ENCODE measurements at places on chromosomes 6 and 20.

- DNase-seq, result peak; percentile 63
- peak overlapping the region; percentile 55 for H3K27ac ChIP-seq
- H3K4me3 ChIP-seq, result peak overlapping the region; percentile 26
- H3K4me1 ChIP-seq, result 0 out of 2 replicates have a peak, but pooled peaks cover 4% of the 10 kb centered on the region
- H3K27me3 ChIP-seq, result no peaks in the 10 kb centered on the region
These were observed 74.7 kb downstream of the PTCHD4 start for GRCh38 chr6:48036316-48036715.

GRCh38 chr6:138229072-138229471, 10.8 kb upstream of the PBOV1 start:
- H3K4me3 ChIP-seq, result no peak overlapping the region
- H3K27ac ChIP-seq, result no peak overlapping the region
- peaks cover 4% of the 10 kb centered on the region for H3K27me3 ChIP-seq
- no peaks in the 10 kb centered on the region for H3K36me3 ChIP-seq
- no peaks in the 10 kb centered on the region for H3K4me1 ChIP-seq

GRCh38 chr6:159894991-159895390, 4.2 kb downstream of the MAS1 start:
- no peak overlapping the region for H3K4me3 ChIP-seq
- DNase-seq, result no peak
- H3K27me3 ChIP-seq, result peaks cover 53% of the 10 kb centered on the region
- no peaks in the 10 kb centered on the region for H3K36me3 ChIP-seq
- 0 out of 2 replicates have a peak, but pooled peaks cover 3% of the 10 kb centered on the region for H3K4me1 ChIP-seq

DNA sequence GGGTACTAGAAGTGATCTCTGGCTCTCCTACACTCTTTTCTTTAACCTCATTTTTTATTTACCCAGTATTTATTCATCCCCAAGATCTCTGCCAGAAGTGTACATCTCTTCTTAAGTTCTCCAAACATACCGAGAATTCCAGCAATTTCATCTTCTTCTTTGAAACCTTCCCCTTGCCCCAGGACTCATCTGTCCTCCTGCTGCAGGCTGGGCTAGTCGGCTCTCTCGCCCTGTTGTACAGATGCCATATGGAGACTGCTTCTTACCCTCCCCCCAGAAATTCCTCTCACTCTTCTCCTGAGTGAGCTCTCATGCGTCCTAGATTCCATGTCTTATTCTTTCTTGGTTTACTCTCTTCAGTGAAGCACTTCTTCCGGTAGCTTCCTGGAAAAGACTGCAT, 21.9 kb upstream of the PNRC1 start:
- H3K4me1 ChIP-seq, result no peaks in the 10 kb centered on the region
- no peak overlapping the region for H3K27ac ChIP-seq
- no peak for DNase-seq
- no peaks in the 10 kb centered on the region for H3K36me3 ChIP-seq
- H3K27me3 ChIP-seq, result no peaks in the 10 kb centered on the region
- H3K4me3 ChIP-seq, result no peak overlapping the region

DNA sequence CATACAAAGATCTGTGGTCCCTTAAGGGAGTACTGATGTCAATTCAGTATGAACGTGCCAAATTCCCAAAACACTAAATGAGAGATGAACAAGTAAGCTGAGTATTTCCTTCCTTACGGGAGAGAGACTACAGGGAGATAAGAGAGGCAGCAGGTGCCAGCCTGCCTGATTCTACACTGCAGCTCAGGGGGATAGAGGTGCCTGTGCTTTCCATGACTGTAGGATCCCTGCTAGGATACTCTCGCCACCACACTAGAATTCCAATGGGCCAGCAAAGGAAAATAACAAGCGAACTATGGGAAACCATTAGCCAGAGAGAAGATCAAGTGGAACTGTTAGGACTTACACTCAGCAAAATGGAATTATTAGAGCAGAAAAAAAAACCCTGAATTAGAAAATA, 198.5 kb upstream of the BTBD3 start:
- no peak overlapping the region for H3K4me3 ChIP-seq
- H3K27me3 ChIP-seq, result peaks cover 27% of the 10 kb centered on the region
- no peaks in the 10 kb centered on the region for H3K36me3 ChIP-seq
- H3K4me1 ChIP-seq, result peaks cover 16% of the 10 kb centered on the region
- DNase-seq, result no peak

- no peaks in the 10 kb centered on the region for H3K36me3 ChIP-seq
- no peak for DNase-seq
- no peaks in the 10 kb centered on the region for H3K4me1 ChIP-seq
- H3K27me3 ChIP-seq, result no peaks in the 10 kb centered on the region
- H3K4me3 ChIP-seq, result no peak overlapping the region
These were observed 113.0 kb upstream of the TFAP2D start for GRCh38 chr6:50600280-50600679.

- no peaks in the 10 kb centered on the region for H3K4me1 ChIP-seq
- DNase-seq, result no peak
- no peak overlapping the region for H3K4me3 ChIP-seq
- H3K27ac ChIP-seq, result no peak overlapping the region
- H3K27me3 ChIP-seq, result no peaks in the 10 kb centered on the region
- no peaks in the 10 kb centered on the region for H3K36me3 ChIP-seq
These were observed 109.0 kb downstream of the PRKN start for GRCh38 chr6:162618448-162619002.

GRCh38 chr6:149202952-149203351, 114.6 kb upstream of the TAB2 start:
- H3K27me3 ChIP-seq, result 0 out of 2 replicates have a peak, but pooled peaks cover 8% of the 10 kb centered on the region
- DNase-seq, result no peak
- no peak overlapping the region for H3K27ac ChIP-seq

GRCh38 chr20:12067686-12068085, 150.0 kb downstream of the BTBD3 start:
- no peak overlapping the region for H3K27ac ChIP-seq
- no peak overlapping the region for H3K4me3 ChIP-seq
- H3K4me1 ChIP-seq, result no peaks in the 10 kb centered on the region
- H3K27me3 ChIP-seq, result no peaks in the 10 kb centered on the region

DNA sequence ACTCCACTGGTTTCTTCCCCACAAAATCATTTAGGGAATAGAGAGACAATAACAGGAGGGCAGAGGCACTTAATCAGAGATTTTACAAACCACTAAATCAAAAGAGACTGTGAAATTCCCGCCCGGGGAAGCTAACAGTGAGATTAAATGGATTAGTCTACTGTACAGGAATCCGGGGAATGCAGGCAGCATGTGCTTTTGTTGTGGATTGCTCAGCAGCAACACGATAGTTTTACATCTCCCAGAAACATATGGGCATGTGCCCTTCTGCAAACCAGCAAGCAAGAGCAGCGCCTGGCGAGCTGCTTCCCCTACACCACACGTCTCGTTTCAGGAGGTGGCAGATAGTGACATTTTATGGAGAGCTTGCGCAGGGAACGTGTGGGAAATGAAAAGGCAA, 382.3 kb downstream of the CD83 start:
- H3K4me1 ChIP-seq, result peaks cover 8% of the 10 kb centered on the region
- H3K4me3 ChIP-seq, result peak overlapping the region; percentile 35
- no peak overlapping the region for H3K27ac ChIP-seq
- peak; percentile 90 for DNase-seq
- H3K36me3 ChIP-seq, result no peaks in the 10 kb centered on the region

- H3K36me3 ChIP-seq, result no peaks in the 10 kb centered on the region
- H3K27ac ChIP-seq, result no peak overlapping the region
- DNase-seq, result no peak
- no peaks in the 10 kb centered on the region for H3K4me1 ChIP-seq
- no peaks in the 10 kb centered on the region for H3K27me3 ChIP-seq
These were observed 125.3 kb upstream of the PLCB4 start for GRCh38 chr20:8943631-8944030.

GRCh38 chr20:8133310-8133768, 1.3 kb downstream of the PLCB1 start:
- H3K4me3 ChIP-seq, result peak overlapping the region; percentile 79
- no peaks in the 10 kb centered on the region for H3K36me3 ChIP-seq
- no peak overlapping the region for H3K27ac ChIP-seq
- H3K4me1 ChIP-seq, result no peaks in the 10 kb centered on the region
